ENCODE measurements at places on chromosomes 7 and 10. TPM values are rescaled to one million over a fixed set of nuclear protein-coding genes. Genes with fewer than 3 reads are reported as not detected.

CALCR gene
- polyA plus RNA-seq: not detected

DNA sequence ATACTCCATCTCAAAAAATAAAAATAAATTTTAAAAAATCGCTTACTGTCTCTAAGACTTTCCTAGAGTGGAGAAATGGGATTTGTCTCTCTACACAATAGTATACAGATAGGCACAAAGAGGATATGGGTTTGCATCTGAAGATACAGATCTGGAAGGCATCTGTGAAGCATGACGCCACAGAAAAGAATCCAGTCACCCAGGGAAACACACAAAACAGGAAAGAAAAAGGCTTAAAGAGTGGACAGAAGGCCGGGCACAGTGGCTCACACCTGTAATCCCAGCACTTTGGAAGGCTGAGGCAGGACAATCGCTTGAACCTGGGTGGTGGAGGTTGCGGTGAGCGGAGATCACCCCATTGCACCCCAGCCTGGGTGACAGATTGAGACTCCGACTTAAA lies 61.3 kb downstream of the SKIDA1 start:
- peak; percentile 35 for DNase-seq

GBX1 gene
- not detected for polyA plus RNA-seq

DNA sequence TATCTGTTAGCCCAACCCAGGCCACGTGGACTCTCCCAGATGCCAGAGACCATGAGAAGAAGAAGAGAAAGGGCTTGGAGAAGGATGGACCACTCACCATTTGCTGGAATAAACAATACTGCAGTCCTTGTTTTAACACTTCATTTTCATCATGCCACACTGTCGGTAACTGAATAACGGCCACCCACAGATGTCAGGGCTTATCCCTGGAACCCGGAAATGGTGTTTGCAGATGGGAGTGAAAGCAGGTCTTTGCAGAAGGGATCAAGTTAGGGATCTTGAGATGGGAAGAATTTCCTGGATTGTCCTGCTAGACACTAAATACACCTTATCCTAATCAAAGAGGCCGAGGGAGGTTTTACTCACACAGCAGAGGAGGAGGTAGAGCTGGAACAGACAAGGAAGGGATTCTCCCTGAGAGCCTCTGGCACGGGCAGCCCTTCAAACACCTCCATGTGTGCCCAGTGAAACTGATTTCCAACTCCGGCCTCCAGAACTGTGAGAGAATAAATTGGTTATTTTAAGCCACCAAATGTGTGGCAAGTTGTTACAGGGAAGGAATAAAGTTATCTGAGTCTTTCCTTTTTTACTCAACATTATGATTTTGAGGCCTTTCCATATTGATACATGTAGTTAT lies 56.3 kb upstream of the SFMBT2 start:
- no peak for DNase-seq

DNA sequence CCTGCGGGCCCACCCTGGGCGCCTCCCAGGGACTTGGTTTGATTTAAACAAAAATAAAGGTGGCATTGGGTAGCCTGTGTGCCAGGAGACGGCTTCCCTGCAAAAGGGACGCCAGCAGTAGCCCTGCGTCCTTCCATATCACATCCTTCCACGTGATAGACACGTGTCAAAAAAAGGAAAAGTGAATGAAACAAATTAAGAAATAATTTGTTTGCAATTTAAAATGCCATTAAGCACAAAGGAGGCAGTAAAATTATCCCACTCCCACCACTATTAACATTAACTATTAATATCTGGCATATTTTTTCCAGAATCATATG lies 7.6 kb downstream of the TACR2 start:
- no peak for DNase-seq

- peak; percentile 39 for DNase-seq
These were observed 395.1 kb upstream of the GALNT17 start for GRCh38 chr7:70736715-70737460.

- no peak for DNase-seq
These were observed 568.5 kb downstream of the CALN1 start for GRCh38 chr7:71843676-71844075.

KIAA1549 gene
- polyA plus RNA-seq: 2.5 TPM

FGFBP3 gene
- 0.11 TPM for polyA plus RNA-seq

- no peak for DNase-seq
These were observed 241.8 kb downstream of the CREB5 start for GRCh38 chr7:28654110-28654509.

DNA sequence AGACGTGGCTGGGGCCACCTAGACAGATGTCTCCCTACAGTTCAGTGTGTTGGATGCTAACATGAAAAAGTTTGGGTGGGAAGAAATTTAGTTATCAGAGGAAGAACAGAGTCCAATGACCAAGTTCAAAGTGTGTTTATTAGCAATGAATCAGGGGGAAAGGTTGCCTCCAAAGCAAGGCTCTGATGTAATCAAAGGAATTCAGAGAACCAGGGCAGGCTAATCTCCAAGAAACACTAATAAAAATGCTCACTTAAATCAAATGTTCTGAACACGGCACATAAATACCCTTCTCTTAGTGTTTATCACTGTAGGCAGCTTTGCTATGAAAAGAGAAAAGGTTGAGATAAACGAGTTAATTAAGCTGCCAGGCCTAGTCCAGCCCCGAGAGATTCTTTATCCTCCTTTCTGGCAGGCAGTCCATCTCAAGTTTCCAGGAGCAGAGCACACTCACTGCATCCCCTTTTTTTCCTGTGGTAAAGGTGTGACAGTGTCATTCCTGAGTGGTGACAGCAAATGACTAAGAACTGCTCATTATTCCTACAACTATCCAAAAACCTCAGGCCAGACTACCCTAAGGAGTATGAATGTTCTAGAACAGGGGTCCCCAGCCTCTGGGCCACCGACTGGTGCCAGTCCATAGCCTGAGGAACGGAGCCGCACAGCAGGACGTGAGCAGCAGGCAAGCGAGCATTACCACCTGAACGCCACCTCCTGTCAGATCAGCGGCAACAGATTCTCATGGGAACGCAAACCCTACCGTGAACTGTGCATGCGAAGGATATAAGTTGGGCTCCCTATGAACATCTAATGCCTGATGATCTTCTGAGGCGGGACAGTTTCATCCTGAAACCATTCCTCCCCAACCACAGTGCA lies 66.9 kb upstream of the FHIP2A start:
- peak; percentile 80 for DNase-seq

- no peak for DNase-seq
These were observed 2.0 kb upstream of the GTPBP4 start for GRCh38 chr10:986137-986825.

DNA sequence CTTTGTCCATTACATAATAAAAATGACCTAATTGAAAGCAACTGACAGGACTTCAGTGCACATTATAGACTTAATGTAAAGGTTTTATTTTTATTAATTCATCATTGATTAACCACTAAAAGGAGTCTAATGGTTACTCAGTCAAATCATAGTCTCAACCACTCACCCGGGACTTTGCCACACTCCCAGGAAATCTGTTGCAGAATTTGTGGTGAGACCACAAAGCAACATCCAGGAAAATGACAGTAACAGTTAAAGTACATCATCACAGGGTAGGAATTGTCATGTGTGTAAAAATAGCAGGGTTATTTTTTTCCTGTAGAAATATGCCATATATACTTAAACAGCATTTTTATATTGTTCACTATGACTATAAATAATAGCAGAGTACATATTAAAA lies 6.3 kb upstream of the HGF start:
- DNase-seq: no peak

STOX1 gene
- not detected for polyA plus RNA-seq

DGKB gene
- polyA plus RNA-seq: 0.09 TPM

DNA sequence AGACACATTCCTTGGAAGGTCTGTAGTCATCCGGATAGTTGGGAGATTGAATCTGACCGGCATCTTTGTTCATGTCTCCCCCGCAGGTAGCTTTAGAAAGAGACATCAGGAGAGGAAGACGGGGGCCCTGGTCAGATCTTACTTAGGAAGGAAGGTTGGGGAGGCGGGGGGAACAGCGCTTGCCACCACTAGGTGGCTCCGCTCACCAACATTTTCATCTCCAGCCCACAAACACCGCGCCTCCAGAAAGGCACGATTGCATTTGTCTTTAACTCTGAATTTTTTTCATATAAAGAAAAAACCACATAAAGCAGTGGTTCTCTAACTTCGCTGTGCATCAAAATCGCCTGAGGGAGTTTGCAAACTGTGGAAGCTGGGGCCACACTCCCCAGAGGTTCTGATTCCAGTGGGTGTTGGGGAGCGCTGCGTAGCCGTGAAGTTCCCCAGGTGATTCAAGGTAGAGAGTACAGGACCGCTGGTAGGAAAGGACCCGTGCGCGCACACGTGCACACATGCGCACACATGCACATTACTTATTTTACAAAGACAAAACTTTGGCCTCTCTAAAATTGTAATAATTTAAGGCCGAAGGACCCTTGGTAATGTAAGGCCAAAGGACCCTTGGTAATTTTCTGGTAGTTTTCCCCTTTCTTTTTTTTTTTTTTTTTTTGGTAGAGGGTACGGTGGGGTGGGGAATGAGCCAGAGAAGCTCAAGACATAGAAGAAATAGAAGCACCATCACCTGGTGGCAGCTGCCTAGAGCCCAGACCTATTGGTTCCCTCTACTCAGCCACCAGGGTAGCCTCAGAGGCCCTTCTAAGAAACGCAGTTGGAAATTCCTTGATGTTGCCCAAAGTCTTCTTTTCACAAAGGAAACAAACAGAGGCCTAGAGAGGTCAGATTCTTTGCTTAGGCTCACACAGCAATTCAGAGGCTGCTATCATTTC lies 37.4 kb upstream of the OPALIN start:
- no peak for DNase-seq

OR2A1 gene
- not detected for polyA plus RNA-seq

- DNase-seq: no peak
These were observed 8.0 kb downstream of the SMARCD3 start for GRCh38 chr7:151240536-151240935.

DNA sequence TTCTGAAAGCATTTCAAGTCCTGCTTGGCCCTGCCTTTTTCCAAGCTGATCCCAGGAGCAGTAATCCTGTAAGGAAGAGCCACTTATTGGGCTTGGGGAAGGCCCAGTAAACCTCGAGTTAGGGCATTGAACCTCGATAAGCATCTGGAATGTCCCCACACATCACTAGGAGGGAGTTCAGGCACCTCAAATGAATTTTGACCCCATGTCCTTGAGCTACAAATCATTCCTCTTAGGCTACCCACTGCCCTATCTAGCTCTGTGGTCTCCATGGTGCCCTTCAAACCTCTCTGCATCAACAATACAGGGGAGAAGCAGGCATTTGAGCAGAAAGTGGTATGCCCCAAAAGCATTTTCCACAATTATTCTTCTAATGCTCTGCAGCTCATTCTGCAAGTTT lies 33.7 kb downstream of the ZNF503 start:
- DNase-seq: no peak

- no peak for DNase-seq
These were observed 6.6 kb upstream of the DEPP1 start for GRCh38 chr10:44985175-44985681.

AMPH gene
- polyA plus RNA-seq: 1.6 TPM

DNA sequence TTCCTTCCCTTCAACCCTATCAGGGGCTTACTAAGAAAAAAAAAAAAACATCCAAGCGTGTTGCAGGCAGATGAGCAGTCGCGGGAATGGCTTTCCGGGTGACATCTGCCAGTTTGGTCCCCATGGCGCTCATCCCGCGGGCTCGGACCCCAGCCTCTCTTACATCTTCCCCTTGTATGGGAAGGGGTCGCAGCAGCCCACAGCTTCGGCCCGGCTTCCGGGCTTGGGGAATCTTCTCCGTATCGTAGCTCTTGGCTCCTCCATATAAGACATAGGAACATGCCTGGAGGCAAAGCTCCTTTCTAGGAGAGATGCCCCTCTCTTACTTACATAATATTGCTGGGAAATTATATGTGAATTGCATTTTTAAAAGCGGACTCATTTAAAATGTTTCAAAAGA lies 99.5 kb downstream of the CUX1 start:
- no peak for DNase-seq

SEMA3C gene
- polyA plus RNA-seq: 64.1 TPM

DNA sequence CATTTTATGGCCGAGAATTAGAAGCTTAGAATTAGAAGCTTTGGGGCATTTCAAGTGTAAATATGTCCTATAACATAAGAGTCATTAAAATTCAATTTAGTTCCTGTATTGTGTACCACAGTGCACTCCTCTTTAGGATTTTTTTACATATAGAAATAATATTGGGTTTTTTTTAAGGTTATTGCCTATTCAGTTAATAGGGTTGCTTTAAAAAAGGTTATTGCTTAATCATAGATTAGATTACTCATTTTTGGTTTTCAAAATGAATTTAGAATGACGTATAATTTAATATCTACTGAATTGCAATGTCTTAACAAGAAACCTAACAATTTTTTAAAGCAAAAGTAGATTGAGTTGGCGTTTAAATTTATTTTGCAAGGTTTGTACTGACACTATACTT lies 34.1 kb downstream of the NOC3L start:
- DNase-seq: no peak

GRCh38 chr10:11895598-11895997 lies 72.4 kb downstream of the PROSER2 start:
- no peak for DNase-seq

SUN3 gene
- polyA plus RNA-seq: not detected

RBM17 gene
- 28.9 TPM for polyA plus RNA-seq

DNA sequence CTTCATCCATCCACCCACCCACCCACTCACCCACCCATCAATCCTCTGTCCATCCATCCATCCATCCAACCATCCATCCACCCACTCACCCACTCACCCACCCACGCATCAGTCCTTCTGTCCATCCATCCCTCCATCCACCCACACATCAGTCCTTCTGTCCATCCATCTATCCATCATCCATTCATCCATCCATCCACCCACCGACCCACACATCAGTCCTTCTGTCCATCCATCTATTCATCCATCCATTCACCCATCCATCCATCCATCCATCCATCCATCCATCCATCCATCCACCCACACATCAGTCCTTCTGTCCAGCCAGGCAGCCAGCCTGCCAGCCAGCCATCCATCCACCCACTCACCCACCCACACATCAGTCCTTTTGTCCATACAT lies 15.8 kb upstream of the GRIFIN start:
- no peak for DNase-seq

DNA sequence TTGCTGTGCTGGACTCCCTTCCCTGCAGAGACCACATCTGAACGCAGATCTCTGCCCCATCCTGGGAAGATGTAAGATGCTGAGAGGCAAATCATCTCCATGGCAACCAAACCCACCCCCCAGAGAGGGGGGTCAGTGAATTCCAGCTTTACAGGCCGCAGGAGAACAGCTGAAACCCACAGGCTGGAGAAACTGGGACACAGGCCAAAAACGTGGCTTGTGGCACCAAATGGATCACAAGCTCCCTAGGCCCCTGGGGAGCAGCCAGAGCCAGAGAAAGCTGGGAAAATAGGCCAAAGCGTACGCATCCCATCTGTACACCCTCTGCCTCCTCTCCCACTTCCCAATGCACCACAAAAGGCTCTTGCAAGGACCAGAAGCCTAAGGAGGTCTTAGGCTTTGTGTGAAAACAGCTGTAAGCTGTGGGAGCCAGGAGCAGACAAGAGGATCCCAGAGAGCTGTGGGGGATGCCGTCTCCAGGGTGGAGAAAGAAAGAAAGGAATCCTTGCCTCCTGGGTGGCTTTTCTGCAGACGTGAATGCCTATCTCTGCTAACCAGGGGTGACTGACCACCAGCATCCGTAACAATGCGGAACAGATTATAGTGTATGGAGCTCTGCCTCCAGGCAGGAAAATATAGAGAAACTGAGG lies 59.5 kb downstream of the TMEM130 start:
- DNase-seq: no peak

ADRA2A gene
- 0.25 TPM for polyA plus RNA-seq

GRCh38 chr10:33334153-33334804 lies at the start of gene NRP1:
Gene NRP1 (minus strand): TSS chr10:33334667. CDS start chr10:33334382, 285 bp downstream.
- no peak for DNase-seq

GRCh38 chr10:132470410-132471124 lies 67.0 kb upstream of the INPP5A start:
- DNase-seq: no peak
